ENCODE measurements at places on chromosomes 3 and 15. TPM values are rescaled to one million over a fixed set of nuclear protein-coding genes. Genes with fewer than 3 reads are reported as not detected.

QARS1 gene
- total RNA-seq: 442 TPM

MYZAP gene
- not detected for total RNA-seq

CHRNA5 gene
- 1.5 TPM for total RNA-seq

PLS1 gene
- total RNA-seq: 0.33 TPM

KCNMB2 gene
- total RNA-seq: under 0.01 TPM

NEK4 gene
- total RNA-seq: 27.3 TPM

ALS2CL gene
- 0.87 TPM for total RNA-seq

STAB1 gene
- 1.6 TPM for total RNA-seq

C3orf80 gene
- 0.15 TPM for total RNA-seq

PPP1R14D gene
- not detected for total RNA-seq

CCK gene
- total RNA-seq: 15.3 TPM

SST gene
- total RNA-seq: not detected

RCCD1 gene
- total RNA-seq: 17.7 TPM

SEC22C gene
- total RNA-seq: 70.3 TPM

GOLGA6D gene
- not detected for total RNA-seq

ASB14 gene
- not detected for total RNA-seq

FOXB1 gene
- not detected for total RNA-seq

SPTBN5 gene
- total RNA-seq: 0.29 TPM

FBXO40 gene
- total RNA-seq: not detected

IL20RB gene
- total RNA-seq: 2.6 TPM

CCDC9B gene
- 39.2 TPM for total RNA-seq

FGF7 gene
- 278 TPM for total RNA-seq

ARGFX gene
- total RNA-seq: not detected

TMCC1 gene
- total RNA-seq: 16.7 TPM

GATM gene
- total RNA-seq: 0.44 TPM

MB21D2 gene
- total RNA-seq: 6.1 TPM

ACTRT3 gene
- total RNA-seq: 4.8 TPM

UROC1 gene
- total RNA-seq: not detected

SENP7 gene
- 10.3 TPM for total RNA-seq

TMCO5A gene
- not detected for total RNA-seq

SHF gene
- total RNA-seq: 2.5 TPM

IL12A gene
- 7.4 TPM for total RNA-seq

RBPMS2 gene
- not detected for total RNA-seq

CCR9 gene
- not detected for total RNA-seq

TICRR gene
- total RNA-seq: 0.33 TPM

TGM4 gene
- total RNA-seq: not detected

CKMT1B gene
- total RNA-seq: not detected

GLDN gene
- total RNA-seq: 127 TPM

SCG5 gene
- total RNA-seq: 15.3 TPM

SEC62 gene
- 49.0 TPM for total RNA-seq

CSTA gene
- total RNA-seq: 2.6 TPM

LRRC31 gene
- total RNA-seq: not detected

LRRIQ4 gene
- total RNA-seq: not detected

FGD5 gene
- 1.7 TPM for total RNA-seq

SOX2 gene
- not detected for total RNA-seq

GPR62 gene
- total RNA-seq: under 0.01 TPM

SMCO1 gene
- not detected for total RNA-seq

GNAT1 gene
- not detected for total RNA-seq

SNURF gene
- total RNA-seq: 14.0 TPM

SLC26A6 gene
- total RNA-seq: 16.9 TPM

KIF15 gene
- 1.3 TPM for total RNA-seq

SLCO3A1 gene
- 4.1 TPM for total RNA-seq

ZIC1 gene
- total RNA-seq: not detected

MESP2 gene
- 0.58 TPM for total RNA-seq

DPPA2 gene
- total RNA-seq: not detected

DNAH12 gene
- total RNA-seq: under 0.01 TPM

MLF1 gene
- total RNA-seq: 11.9 TPM

PCOLCE2 gene
- total RNA-seq: 98.7 TPM

PRSS50 gene
- not detected for total RNA-seq

Measured in smooth muscle cell of trachea (primary cell).